ENCODE measurements at places on chromosomes 6 and 20.

- no peak for DNase-seq
These were observed 11.7 kb downstream of the UST start for GRCh38 chr6:148758492-148758891.

- no peak for DNase-seq
These were observed 438.4 kb upstream of the ADGRB3 start for GRCh38 chr6:68196645-68197044.

DNA sequence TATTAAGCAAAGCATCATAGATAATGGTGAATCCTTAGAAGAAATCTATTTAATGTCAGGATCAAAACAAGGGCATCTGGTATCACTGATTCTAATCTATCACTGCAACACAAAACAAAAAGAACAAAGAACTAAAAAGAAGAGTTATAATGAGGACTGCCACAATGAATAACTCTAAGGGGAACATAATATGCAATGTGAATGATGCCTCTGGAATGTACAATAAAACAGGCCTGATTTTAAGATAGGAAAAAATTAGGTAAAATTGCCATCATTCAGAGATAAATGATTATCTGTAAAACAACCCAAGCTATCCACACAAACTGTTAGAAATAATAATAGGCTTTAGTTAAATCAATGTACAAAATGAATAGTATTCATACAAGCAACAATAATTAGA lies 936.7 kb upstream of the CITED2 start:
- DNase-seq: no peak

DNA sequence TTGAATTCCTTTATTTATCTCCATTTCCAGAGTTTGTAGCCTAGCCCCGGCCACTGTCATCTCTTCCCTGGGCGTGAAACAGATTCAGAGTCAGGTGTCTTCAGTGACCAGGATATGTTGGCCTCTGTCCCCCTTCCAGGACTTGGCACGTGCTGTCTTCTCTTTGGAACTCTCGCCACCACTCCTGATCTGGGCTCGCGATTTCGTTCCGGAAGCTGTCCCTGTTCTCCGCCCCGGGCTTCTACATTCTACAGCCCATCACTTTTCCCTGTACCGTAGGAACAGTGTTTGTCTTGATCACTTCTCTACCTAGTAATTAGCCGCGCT lies 739 bp downstream of the GSS start:
- DNase-seq: no peak

All from naive thymus-derived CD4-positive, alpha-beta T cell (primary cell).